ENCODE measurements at places on chromosomes 12 and 14. TPM values are rescaled to one million over a fixed set of nuclear protein-coding genes. Genes with fewer than 3 reads are reported as not detected.

DNA sequence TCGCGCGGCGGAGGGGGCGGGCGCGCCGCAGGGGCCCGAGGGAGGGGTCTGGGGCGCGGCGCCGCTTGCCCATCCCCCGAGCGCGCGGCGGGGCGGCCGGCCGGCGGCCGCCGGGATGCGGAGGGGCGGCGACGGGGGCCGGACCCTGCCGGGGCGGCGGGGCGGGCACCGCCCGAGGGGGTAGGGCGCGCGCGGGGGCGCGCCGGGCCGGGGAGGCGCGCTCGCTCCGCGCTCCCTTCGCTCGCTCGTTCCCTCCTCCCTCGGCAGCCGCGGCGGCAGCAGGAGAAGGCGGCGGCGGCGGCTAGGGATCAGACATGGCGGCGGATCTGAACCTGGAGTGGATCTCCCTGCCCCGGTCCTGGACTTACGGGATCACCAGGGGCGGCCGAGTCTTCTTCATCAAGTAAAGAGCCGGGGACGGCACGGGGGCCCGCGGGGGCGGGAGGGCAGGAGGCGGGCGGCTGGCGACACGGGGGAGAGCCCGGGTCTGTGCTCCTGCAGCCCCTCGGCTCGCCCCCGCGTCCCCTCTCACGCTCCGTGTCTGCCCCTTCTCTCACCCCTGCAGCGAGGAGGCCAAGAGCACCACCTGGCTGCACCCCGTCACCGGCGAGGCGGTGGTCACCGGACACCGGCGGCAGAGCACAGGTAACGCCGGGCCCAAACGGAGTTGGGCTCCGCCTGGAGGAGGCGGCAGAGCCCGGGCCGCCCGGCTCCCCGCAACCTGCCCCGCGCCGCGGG is at the start of gene PLEKHA5:
Gene PLEKHA5 (plus strand): TSS at position 248 of the 738 bp plus-strand sequence. CDS start 67 bp downstream, at position 315.
- peak within 1 kb of the TSS; percentile 17 for H3K27ac ChIP-seq
- H3K36me3 ChIP-seq = no peaks in the 10 kb centered on the region
- peaks cover 7% of the 10 kb centered on the region for H3K4me1 ChIP-seq
- no peaks in the 10 kb centered on the region for H3K27me3 ChIP-seq
- peak; percentile 37 for DNase-seq
- peak within 1 kb of the TSS; percentile 65 for H3K4me3 ChIP-seq

GRCh38 chr12:61676520-61676919 is 583.7 kb upstream of the USP15 start:
- H3K27me3 ChIP-seq = no peaks in the 10 kb centered on the region
- no peak overlapping the region for H3K4me3 ChIP-seq
- no peaks in the 10 kb centered on the region for H3K4me1 ChIP-seq
- DNase-seq = no peak

- no peaks in the 10 kb centered on the region for H3K27me3 ChIP-seq
- no peak overlapping the region for H3K4me3 ChIP-seq
- H3K36me3 ChIP-seq = peaks cover 66% of the 10 kb centered on the region
- H3K4me1 ChIP-seq = peaks cover 61% of the 10 kb centered on the region
These were observed 84.6 kb upstream of the DYNC1H1 start for GRCh38 chr14:101879529-101880336.

IGF1 gene
- 1.4 TPM for total RNA-seq

OR10G3 gene
- not detected for total RNA-seq

GRCh38 chr14:31968107-31968810 is 108.8 kb upstream of the ARHGAP5 start:
- no peaks in the 10 kb centered on the region for H3K27me3 ChIP-seq
- H3K4me1 ChIP-seq = no peaks in the 10 kb centered on the region
- no peak overlapping the region for H3K27ac ChIP-seq
- no peaks in the 10 kb centered on the region for H3K36me3 ChIP-seq
- DNase-seq = no peak

DNA sequence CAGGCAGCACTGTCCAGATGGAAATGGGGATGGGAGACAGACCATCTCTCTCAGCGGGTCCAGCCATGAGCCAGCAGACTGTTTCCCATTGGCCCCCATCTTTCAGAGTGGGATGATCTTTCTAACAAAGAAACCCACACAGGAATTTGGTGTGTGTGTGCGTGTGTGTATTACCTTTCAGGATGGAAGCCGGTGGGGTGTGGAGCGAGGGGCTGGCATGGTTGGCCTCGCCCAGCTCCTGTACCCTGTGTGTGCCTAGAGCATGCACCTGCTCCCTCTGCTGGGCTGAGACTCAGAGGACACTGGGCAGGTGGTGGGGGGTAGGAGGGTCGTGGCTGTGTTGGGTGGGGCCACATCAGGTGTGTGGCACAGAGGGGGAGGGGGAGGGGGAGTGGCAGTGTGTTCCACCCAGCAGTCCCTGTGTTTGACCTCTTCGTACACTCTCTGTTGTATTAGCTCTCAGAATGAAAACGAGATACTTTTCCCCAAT is 33.0 kb upstream of the TSPAN9 start:
- H3K27me3 ChIP-seq = peaks cover 5% of the 10 kb centered on the region
- no peak overlapping the region for H3K4me3 ChIP-seq
- no peak for DNase-seq
- no peaks in the 10 kb centered on the region for H3K36me3 ChIP-seq
- H3K4me1 ChIP-seq = no peaks in the 10 kb centered on the region

TMEM179 gene
- 0.31 TPM for total RNA-seq

- no peaks in the 10 kb centered on the region for H3K36me3 ChIP-seq
- H3K4me3 ChIP-seq = no peak overlapping the region
- no peaks in the 10 kb centered on the region for H3K27me3 ChIP-seq
These were observed 60.9 kb upstream of the ZFP36L1 start for GRCh38 chr14:68853749-68854148.

DNA sequence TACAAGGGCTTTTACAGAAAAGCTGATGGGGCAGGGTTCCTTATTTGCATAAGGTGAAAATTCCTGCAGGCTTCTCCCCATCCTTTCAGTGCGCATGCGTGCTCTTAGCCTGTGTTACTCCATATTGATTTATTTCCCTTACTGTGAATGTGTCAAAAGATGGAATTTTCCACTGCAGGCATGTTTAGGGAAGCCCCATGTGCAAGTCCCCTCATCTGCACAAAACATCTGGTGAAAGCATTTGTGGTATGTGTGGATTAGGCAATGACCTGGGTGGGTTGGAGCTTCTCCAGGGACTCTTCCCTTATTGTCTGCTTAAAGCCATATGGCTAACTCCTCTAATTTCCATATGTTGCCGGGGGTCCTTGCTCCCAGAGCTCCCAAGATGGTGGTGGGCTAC is 912.7 kb upstream of the LRFN5 start:
- H3K27ac ChIP-seq = no peak overlapping the region
- H3K36me3 ChIP-seq = no peaks in the 10 kb centered on the region
- no peak overlapping the region for H3K4me3 ChIP-seq
- H3K4me1 ChIP-seq = no peaks in the 10 kb centered on the region
- H3K27me3 ChIP-seq = no peaks in the 10 kb centered on the region
- DNase-seq = no peak
